ENCODE measurements at places on chromosomes 7 and 10. TPM values are rescaled to one million over a fixed set of nuclear protein-coding genes. Genes with fewer than 3 reads are reported as not detected.

DNA sequence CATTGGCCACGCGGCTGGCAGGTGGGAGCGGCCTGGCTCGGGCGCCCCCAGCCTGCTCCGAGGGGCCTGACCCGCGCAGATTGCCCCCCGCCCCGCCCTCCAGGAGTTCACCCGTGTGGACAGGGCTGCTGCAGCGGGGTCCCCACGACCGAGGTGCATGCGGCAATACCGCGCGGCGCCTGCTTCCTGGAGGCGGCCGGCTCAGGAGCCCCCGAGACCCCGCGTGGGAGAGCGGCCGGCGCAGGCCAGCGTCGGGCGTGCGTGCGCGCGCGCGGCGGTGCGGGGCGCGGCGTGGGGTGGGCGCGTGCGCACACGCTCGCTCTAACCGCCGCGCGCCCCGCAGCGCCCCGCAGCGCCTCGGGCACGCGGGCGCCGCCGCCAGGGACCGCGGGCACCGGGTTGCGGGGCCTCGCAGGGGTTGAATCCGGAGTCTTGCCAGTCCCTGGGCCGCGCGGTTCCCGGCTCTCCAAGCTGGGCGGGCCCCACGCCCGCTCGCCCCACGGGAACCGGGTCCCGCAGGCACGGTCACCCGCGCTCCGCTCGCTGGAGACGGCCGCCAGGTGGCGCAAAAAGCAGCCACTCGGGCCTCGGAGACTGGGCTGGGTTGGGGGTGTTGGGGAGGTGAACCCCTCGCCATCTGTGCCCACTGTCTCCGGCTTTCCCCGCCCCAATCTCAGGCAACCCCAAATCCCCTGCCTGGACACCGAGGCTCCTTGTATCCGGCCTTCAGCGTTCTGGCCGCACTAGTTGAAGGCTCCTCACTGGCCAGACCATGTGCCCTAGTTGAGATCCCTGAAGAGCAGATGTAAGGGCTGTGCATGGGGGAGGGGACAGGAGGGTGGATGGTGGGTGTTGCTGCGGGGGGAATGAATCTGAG is 1.3 kb upstream of the ACHE start:
- DNase-seq: peak; percentile 67

GRCh38 chr7:137642031-137642430 is 204.7 kb downstream of the DGKI start:
- no peak for DNase-seq

GRCh38 chr7:128407233-128407589 is 2.6 kb downstream of the IMPDH1 start:
- no peak for DNase-seq

DNA sequence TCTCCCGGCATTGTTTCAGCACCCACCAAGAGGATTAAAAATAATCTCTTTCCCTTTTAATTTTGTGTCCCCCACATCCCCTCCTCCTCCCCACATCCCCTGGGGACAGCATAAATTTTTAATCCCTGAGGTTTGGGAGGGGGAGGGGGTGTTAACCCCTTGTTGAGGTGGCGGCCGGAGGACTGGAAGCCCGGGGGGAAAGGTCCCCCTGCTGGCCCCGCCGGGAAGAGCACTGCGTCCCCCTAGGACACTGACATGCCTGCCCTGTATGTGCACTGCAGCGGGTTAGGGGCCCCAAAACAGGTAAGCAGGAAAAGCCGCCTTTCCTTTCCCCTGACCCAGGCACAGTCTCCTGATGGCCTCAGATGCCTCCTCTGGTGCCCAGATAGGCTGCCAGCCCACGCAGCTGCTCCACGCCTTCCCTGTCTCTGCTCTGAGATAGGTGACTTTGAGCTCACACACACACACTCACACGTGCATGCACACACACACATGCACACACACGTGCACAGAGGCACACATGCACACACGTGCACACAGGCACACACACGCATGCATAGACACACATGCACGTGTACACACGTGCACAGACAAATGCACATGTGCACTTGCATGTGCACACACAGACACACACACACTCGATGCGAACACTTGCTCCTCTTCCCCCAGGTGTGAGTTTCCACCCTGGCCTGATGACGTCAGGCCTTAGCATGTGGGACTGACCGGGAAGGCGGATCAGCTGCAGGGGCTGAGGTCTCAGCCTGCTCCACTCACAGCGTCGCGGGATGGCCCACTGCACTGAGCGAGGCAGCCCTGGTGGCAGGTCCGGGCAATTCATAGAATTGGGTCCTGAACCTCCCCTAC is 12.3 kb downstream of the CNPY1 start:
- no peak for DNase-seq

DNA sequence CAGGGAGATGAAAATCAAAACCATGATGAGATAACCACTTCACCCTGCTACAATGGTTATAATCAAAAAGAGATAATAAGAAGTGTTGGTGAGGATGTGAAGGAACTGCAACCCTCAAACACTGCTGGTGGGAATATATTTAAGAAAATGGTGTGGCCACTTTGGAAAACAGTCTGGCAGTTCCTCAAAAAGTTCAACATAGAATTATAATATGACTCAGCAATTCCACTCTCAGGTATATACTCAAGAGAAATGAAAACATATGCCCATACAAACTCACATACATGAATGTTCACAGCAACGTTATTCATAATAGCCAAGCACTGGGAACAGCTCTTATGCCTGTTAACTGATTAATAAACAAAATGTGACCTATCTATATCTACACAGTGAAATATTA is 104.8 kb downstream of the SLC25A13 start:
- no peak for DNase-seq

DNA sequence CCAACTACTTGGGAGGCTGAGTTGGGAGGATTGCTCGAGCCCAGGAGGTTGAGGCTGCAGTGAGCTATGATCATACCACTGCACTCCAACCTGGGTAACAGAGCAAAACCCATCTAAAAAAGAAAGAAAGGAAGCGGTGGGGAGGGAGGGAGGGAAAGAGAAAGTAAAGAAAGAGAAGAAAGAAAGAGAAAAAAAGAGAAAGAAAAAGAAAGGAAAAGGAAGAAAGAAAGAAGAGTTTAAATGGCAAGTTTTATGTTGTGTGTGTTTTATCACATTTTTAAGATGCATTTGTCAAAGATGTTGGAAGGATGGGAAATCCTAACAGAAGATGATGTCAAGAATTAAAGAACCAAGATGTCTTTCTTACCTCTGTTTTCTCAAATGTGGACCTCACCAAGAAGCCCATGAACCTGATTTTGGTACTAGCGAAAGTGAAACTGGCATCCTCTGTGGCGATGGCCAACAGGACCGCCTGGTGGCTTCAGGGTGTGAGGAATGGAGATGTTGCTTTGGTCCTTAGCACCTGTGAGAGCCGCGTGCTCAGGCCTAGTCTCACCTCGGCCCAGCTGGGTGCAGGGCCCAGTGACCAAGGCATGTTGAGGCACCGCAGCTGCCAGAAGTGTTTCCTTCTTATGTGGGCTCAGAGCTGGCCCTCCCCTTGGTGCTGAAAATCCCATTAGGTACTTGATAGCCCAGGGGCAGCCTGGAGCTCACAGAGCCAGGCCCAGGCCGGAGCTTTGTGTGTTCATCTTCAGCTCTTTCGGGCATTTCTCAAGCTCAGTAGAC is 9.8 kb downstream of the UCMA start:
- no peak for DNase-seq

DNA sequence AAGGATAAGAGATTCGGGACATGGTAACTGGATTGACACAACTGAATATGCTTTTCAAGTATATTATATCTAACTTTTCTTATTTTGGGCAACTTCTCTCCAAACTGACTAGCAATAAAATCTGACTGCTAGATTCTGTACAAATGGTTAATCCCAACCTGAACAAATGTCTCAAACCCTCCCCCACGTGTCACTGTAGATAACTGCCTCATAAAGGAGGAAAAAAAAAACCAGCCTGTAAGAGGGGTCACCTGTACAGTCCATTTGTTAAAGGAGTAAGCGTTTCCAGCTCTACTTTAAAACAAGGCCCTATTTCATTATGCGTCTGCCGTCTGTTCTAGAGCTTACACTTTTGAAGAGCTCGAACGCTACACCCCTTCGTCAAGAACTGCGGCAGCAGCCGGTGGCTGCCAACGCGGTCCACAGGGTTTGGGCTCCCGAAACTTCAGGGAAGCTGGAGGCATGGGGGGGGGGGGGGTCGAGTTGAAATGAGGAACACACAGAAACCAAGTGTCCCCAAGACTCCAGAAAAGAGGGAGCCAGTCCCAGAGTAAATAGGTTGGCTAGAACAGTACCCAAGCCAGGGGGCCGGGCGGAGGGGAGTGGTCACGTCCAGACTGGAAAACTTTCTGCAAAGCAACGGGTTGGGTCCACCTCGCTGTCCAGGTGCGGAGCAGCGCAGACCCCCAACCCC is 492 bp downstream of the COG5 start:
- peak; percentile 27 for DNase-seq

- no peak for DNase-seq
Measured at GRCh38 chr7:111104710-111105109, 13.8 kb downstream of the LRRN3 start.

GRCh38 chr7:116618338-116619128 is 53.5 kb upstream of the MET start:
- DNase-seq: no peak

CLDN3 gene
- 0.24 TPM for polyA plus RNA-seq

TACC2 gene
- 123 TPM for polyA plus RNA-seq
